ENCODE measurements at places on chromosomes 13 and 19.
A peak's percentile ranks its signal among the peaks of the same experiment; 100 is the strongest.

DNA sequence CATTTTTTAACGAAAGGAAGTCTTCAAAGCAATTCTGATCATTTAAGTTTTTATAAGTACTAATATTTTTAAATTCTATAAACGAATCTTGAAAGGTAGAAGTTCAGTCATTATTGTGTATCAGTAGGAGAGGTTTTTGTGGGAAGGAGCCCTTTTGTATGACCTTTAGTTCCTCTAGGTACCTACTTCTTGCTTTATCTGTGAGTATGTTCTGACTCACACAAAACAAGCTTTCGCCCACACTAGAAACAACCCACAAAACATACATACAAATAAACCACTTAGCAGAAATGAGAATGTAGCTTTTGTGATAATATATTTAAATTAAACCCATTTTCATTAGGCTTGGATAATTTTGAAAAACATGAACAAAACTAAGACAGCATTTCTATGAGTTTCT, 27.8 kb downstream of the ERCC5 start:
- DNase-seq, result no peak

- DNase-seq, result no peak
Observed at GRCh38 chr13:48891586-48891985, 84.1 kb upstream of the FNDC3A start.

DNA sequence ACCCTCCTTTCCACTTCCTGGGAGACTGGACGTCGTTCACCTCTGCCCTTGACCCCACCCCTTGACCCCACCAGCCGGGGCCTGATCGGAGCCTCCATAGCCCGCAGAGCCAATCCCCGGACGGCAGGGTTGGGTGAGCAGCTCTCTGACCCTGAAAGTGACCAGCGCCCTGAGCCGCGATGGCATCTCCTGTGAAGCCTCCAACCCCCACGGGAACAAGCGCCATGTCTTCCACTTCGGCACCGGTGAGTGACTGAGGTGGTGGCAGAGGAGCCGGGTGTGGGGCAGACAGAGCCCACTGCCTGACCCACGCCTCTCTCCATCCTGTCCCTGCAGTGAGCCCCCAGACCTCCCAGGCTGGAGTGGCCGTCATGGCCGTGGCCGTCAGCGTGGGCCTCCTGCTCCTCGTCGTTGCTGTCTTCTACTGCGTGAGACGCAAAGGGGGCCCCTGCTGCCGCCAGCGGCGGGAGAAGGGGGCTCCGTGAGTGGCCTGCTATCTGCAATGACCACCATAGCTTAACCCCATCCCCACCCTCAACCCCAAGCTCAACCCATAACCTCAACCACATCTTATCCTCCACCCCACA, 10.4 kb downstream of the BCAM start:
- DNase-seq, result no peak

GRCh38 chr13:27977476-27978300, 8.6 kb upstream of the CDX2 start:
- no peak for DNase-seq

DNA sequence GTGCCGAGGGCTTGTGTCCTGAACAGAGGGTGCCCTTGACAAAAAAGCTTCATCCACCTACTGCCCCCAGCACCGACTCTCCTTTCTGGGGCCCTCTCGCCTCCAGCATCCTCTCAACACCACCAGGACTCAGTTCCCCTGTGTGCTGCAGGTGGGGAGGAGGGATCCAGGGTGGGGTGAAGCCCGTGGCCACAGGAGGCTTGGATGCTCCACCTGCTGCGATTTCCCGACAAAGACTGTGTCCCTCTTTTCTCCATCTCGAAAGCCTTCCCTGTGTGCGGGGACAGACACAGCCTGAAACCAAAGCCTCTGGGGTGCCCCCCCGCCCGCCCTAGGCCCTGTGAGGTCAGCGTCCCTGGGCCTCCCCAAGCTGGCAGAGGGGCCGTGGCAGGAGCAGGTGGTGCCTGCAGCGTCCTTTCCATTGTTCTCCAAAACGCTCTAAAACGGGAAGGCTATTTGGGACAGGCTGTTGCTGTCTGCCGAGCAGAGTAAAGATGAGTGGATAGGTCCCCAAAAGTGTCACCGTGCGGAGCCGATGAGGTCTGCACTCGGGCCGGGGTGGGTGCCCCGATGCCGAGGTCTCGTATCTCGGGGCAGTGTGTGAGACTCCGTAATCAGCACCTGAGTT, 185.7 kb downstream of the PTPRS start:
- no peak for DNase-seq

DNA sequence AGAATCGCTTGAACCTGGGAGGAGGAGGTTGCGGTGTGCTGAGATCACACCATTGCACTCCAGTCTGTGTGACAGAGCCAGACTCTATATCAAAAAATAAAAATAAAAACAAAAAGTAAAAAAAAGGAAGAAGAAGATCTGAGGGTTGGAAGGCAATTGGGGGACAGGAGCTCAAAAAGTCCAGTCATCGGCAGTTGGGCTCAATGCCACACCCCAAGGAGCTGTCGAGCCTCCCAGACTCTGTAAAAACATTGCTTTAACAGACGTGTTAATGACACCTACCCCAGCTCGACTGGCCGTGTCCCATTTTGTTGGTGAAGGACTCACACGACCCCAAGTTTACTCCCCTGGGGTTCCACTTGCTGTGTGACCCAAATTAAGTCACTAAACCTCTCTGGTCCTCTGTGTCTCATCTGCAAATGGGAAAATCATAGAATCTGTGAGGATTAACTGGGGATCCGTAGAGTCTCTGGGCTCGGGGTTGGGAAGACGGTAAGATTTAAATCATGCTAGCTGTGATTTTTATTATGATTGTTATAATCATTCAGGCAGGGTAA, 7.0 kb downstream of the GNA15 start:
- no peak for DNase-seq

DNA sequence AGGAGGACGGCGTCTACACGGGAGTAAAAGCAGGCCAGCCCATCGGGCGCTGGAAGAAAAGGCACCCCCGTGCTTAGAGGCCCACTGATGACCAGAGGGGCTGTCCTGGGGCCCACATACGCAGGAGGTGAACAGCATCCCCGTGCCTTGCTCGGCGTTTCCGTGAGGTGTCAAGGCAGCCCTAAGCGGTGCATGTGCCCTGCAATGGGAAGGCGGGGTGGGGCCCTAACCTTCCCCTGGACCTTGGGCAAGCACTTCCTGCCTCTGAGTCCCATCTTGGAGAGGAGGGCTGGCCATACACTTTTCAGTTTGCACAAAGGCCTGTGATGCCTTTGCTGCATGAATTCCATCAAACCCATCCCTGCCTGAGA, 47.8 kb upstream of the ATP11A start:
- no peak for DNase-seq

GRCh38 chr13:23788459-23788858, 100.7 kb downstream of the MIPEP start:
- DNase-seq, result no peak

DNA sequence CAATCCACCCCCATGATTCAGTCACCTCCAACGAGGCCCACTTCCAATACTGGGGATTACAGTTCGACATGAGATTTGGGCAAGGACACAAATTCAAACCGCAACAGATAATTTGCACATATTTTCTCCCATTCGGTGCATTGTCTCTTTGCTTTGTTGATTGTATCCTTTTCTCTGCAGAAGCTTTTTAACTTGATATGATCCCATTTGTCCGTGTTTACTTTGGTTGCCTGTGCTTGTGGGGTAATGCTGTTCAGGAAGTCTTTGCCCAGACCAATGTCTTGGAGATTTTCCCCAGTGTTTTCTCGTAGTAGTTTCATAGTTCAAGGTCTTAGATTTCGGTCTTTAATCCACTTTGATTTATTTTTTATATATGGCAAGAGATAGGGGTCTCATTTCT, 330.8 kb upstream of the SPRY2 start:
- DNase-seq, result no peak

GRCh38 chr13:49975826-49976225, 21.0 kb upstream of the TRIM13 start:
- DNase-seq, result no peak

- DNase-seq, result no peak
Observed at GRCh38 chr19:33905473-33905936, 108.8 kb downstream of the KCTD15 start.

DNA sequence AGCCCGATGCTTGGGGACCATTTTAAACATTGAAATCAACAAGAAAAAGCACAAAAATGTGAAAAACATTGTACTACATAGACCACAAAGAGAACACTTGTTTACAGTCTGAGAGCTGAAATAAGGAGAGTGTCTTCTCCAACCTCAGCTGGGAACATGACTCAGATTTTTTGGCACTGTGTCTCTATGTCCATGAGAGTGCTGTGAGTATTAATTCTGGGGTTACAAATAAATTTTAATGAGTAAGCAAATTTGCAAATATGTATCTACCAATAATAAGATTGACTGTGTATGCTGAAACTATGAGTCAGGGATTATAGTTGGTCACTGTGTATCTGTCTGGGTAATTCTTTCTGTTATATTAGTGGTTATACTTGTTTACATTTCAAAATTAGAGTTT, 174.0 kb downstream of the DCT start:
- DNase-seq, result no peak

GRCh38 chr19:42288881-42289555, 12.9 kb upstream of the PRR19 start:
- DNase-seq, result no peak

DNA sequence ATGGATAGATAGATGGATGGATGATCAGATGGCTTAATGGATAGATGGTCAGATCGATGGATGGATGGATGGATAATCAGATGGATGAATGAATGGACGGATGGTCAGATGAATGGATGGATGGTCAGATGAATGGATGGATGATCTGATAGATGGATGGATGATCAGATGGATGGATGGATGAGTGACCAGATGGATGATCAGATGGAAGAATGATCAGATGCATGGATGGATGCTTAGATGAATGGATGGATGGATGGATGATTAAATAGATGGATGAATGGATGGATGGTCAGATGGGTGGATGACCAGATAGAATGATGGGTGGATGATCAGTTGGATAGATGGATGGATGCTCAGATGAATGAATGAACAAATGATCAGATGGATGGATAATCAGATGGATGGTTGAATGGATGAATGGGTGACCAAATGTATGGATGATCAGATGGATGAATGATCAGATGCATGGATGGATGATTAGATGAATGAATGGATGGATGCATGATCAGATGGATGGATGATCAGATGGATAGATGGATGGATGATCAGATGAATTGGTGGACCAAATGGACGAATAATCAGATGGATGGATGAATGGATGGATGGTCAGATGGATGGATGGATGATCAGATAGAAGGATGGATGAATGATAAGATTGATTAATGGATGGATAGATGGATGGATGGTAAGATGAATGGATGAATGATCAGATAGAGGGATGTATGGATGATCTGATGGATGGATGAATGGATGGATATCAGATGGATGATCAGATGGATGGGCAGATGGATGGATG, 205.1 kb downstream of the TEX29 start:
- no peak for DNase-seq

GRCh38 chr19:54107876-54108490, 5.3 kb downstream of the NDUFA3 start:
- DNase-seq, result no peak

- peak; percentile 34 for DNase-seq
Observed at GRCh38 chr13:99150575-99151361, 49.9 kb upstream of the UBAC2 start.

GRCh38 chr13:97077341-97077740, 83.1 kb upstream of the OXGR1 start:
- DNase-seq, result no peak

GRCh38 chr19:40232479-40232878, 6.0 kb upstream of the CCNP start:
- DNase-seq, result no peak

DNA sequence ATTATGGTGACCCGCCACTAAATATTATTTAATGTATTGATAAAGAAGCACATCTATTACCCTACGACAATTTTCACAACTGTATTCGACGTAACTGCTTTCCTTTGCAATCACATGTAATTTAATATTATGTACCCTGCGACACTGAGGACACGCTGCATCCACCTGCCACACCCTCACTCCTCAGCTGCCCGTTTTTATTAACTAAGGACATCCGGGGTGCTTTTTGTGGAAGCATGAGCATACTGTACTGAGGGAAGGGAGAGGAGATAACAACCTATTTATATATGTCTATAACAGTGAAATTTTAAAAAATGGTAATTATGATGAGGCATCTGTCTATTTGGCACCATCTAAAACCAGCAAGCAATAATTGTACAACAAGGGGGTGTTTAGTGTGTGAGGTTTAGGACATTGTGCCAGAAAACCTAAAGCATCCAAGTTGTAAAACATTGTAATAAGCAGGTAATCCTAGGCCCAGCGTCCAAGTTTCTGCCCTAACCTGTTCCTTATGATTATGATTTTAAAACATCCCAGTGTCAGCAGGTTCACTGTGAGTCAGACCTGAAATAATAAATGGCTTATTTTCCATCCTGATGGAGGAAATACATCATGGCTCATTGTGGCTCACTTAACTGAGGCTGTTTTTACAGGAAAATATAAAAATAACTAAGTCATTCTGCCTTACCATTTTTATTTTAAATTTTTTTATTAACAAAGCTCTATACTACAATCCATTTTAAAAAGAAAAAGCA, 56.3 kb downstream of the FOXO1 start:
- DNase-seq, result no peak

GRCh38 chr19:48543121-48543710, 8.8 kb upstream of the SULT2B1 start:
- DNase-seq, result no peak

- no peak for DNase-seq
Observed at GRCh38 chr19:18807861-18808331, 16.8 kb upstream of the COMP start.

DNA sequence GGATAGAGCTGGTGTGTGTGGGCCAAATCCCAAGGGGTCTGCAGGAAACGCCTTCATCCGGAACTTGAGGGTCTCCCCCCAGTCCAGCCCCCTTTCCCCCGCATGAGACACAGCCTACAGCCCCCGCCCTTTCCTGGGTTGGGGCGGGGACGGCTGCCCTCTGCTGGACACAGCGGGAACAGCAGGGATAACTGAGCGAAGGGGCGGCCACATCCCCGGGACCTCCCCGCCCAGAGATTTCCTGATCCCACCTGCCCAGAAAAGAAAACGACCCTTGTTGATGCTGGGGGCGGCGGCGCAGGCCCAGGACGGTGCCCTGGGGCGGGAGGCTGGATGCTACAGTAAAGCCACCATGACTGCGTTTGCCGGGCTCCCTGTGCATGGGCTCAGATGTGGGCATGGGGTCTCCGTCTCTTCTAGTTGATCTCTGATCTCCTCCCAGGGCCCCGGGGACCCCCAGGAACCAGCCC, 14.2 kb downstream of the ONECUT3 start:
- no peak for DNase-seq

- DNase-seq, result no peak
Observed at GRCh38 chr13:58704953-58705352, 1073.4 kb downstream of the PCDH17 start.

DNA sequence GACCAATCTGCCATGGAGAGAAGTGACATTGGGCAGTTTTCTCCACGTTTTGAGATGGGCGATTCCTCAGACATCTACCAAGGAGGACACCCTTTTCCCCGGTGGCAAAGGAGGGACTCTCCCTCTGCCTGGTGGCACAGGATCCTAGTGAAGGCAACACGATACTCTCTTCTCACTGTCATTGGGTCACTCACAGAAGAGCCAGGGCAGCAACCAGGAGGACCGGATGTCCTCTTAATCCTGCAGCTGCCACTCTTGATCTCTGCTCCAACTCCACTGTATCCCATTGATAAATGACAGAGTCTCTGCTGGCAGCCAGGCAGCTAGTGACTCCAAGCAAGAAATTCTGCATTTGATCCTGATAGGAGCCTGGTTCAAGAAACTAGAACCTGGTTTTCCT, 42.2 kb downstream of the COL4A2 start:
- DNase-seq, result no peak

GRCh38 chr13:38202740-38203139, 146.9 kb upstream of the UFM1 start:
- DNase-seq, result no peak
